ENCODE measurements at places on chromosomes 2 and 18.
A peak's percentile ranks its signal among the peaks of the same experiment; 100 is the strongest.

GRCh38 chr2:24514820-24515219 lies 23.8 kb downstream of the NCOA1 start:
- no peaks in the 10 kb centered on the region for H3K36me3 ChIP-seq
- H3K27me3 ChIP-seq: no peaks in the 10 kb centered on the region
- peaks cover 47% of the 10 kb centered on the region for H3K4me1 ChIP-seq
- no peak overlapping the region for H3K27ac ChIP-seq
- no peak overlapping the region for H3K4me3 ChIP-seq

DNA sequence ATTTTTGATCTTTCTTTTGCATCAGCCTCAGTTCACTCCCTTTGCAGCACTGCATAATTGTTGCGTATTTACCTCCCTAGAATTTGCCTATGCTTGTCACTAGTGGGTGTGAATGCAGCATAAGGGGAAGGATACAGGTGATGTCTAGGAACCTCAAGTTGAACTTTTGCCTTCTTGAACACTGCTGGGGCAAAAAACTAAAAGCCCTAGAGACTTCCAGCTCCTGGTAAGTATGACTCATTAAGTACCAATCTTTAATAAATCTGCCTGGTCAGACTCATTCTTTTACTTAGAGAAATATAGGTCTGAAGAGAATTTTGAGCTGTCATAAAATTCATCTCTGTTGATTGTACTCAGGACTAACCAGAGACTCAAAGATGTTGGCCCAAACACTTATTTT lies 547.3 kb upstream of the FANCL start:
- H3K4me1 ChIP-seq: no peaks in the 10 kb centered on the region
- H3K27me3 ChIP-seq: no peaks in the 10 kb centered on the region
- H3K27ac ChIP-seq: no peak overlapping the region
- H3K36me3 ChIP-seq: no peaks in the 10 kb centered on the region

GRCh38 chr2:210557721-210558120 lies 1.3 kb downstream of the CPS1 start:
- H3K27me3 ChIP-seq: no peaks in the 10 kb centered on the region
- DNase-seq: no peak
- H3K36me3 ChIP-seq: no peaks in the 10 kb centered on the region
- H3K27ac ChIP-seq: no peak overlapping the region
- no peaks in the 10 kb centered on the region for H3K4me1 ChIP-seq
- no peak overlapping the region for H3K4me3 ChIP-seq

DNA sequence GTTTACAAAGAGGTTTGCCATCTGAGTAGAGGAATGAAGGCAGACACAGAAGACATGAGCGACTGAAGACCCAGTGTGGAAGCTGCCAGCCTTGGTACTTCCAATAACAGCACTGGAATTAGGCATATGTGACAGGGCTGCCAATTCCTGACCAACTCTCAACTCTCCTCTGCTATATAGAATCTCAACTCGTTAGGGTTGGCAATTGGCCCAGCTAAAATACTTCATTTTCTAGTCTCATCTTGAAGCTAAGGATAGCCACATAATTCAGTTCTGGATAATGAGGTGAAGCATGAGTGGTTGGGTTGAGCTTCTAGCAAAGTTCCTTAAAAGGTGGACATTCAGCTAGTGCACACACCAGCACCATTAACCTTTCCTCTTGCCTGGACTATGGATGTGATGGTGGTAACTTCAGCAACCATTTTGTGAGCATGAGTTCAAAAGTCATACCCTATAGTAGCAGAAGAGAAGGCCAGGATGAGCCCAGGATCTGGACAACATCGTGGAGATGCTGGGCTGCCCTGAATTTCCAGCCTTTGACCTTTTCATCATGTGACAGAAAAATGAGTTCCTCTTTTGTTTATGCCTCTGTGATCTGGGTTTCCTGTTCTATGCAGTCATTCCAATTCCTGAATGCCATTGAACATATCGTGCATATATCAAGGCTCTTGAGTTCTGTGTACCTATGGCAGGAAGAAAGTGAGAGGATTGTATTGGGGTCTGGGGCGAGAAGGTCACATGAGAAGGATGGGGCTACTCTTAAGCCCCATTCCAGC lies 68.1 kb upstream of the HAAO start:
- H3K4me3 ChIP-seq: no peak overlapping the region
- no peak overlapping the region for H3K27ac ChIP-seq

- H3K27me3 ChIP-seq: no peaks in the 10 kb centered on the region
- no peaks in the 10 kb centered on the region for H3K4me1 ChIP-seq
- no peak overlapping the region for H3K4me3 ChIP-seq
- H3K27ac ChIP-seq: no peak overlapping the region
- no peaks in the 10 kb centered on the region for H3K36me3 ChIP-seq
Observed at GRCh38 chr18:65748321-65748720, 2.5 kb upstream of the CDH7 start.

- no peaks in the 10 kb centered on the region for H3K27me3 ChIP-seq
- H3K36me3 ChIP-seq: no peaks in the 10 kb centered on the region
- no peak overlapping the region for H3K27ac ChIP-seq
- no peak for DNase-seq
- H3K4me3 ChIP-seq: no peak overlapping the region
- no peaks in the 10 kb centered on the region for H3K4me1 ChIP-seq
Observed at GRCh38 chr2:163374282-163374681, 361.5 kb downstream of the FIGN start.

DNA sequence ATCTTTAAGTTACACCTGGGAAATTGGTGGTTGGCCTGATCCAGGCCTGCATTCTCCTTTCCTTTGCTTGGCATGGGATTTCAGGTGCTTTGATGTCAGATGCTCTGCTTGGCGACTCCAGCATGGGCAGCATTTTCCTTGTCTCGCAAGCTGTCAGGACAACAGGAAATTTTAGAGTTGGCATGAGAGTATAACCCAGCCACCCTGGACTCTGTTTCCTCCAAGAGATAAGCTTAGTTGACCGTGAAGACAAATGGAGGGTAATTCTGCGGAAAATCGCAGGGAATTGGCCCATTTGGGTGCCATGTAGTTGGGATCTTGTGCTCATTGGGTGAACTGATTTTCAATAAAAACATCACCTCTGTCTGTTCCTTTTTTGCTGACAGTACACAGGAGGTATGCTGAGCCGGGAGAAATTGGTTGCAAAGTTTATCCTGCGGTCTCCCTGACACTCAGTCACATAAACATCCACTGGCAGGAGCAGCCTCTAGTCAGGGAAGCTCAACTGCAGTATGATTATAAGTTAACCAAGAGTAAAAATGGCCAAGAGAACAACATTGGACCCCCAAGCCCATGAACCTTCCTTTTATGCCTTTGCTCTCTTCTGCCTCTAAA lies 409.9 kb downstream of the SETBP1 start:
- peaks cover 11% of the 10 kb centered on the region for H3K27me3 ChIP-seq
- H3K36me3 ChIP-seq: no peaks in the 10 kb centered on the region
- no peaks in the 10 kb centered on the region for H3K4me1 ChIP-seq

- peaks cover 7% of the 10 kb centered on the region for H3K36me3 ChIP-seq
Observed at GRCh38 chr2:160345071-160345764, 145.1 kb upstream of the ITGB6 start.

DNA sequence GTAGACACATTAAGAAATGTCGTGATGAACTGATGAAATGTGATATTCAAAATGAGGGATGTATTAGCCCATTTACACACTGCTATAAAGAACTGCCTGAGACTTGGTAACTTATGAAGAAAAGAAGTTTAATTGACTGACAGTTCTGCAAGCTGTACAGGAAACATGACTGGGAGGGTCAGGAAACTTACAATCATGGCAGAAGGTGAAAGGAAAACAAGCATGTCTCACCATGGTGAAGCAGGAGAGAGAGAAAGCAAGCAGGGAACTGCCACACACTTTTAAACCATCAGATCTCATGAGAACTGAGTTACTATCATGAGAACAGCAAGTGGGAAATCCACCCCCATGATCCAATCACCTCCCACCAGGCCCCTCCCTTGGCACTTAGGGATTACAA lies 1010.8 kb upstream of the CELF4 start:
- no peaks in the 10 kb centered on the region for H3K36me3 ChIP-seq
- no peaks in the 10 kb centered on the region for H3K27me3 ChIP-seq
- H3K27ac ChIP-seq: no peak overlapping the region
- no peak for DNase-seq
- H3K4me3 ChIP-seq: no peak overlapping the region

- H3K27me3 ChIP-seq: peaks cover 22% of the 10 kb centered on the region
- no peak for DNase-seq
- no peaks in the 10 kb centered on the region for H3K36me3 ChIP-seq
- H3K4me1 ChIP-seq: no peaks in the 10 kb centered on the region
- no peak overlapping the region for H3K4me3 ChIP-seq
Observed at GRCh38 chr2:128682729-128683284, 364.1 kb upstream of the HS6ST1 start.

DNA sequence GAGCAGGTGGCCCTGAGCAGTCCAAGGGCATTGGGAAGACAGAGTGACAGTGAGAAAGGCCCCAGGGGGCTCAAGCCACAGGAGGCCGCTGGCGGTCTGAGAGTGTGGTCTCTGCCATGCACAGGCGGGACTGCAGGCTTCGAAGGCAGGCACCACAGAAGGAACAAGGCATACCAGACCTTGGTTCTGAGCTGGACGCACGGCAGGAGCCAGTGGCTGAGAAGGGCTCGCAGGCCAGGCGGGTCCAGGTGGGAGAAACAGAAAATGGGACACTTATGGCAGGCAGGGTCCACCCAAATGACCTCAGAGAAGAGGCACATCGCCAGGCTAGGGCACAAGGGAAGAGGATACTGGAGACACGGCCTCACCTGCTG lies 14.9 kb downstream of the HJURP start:
- H3K36me3 ChIP-seq: no peaks in the 10 kb centered on the region
- peaks cover 7% of the 10 kb centered on the region for H3K4me1 ChIP-seq
- no peaks in the 10 kb centered on the region for H3K27me3 ChIP-seq

GRCh38 chr2:85728883-85729824 lies 24.6 kb upstream of the ATOH8 start:
- no peak overlapping the region for H3K4me3 ChIP-seq
- H3K4me1 ChIP-seq: peaks cover 2% of the 10 kb centered on the region
- peaks cover 48% of the 10 kb centered on the region for H3K27me3 ChIP-seq
- DNase-seq: peak; percentile 63

- DNase-seq: no peak
- H3K4me3 ChIP-seq: no peak overlapping the region
- H3K27ac ChIP-seq: no peak overlapping the region
- no peaks in the 10 kb centered on the region for H3K36me3 ChIP-seq
- no peaks in the 10 kb centered on the region for H3K27me3 ChIP-seq
Observed at GRCh38 chr18:44893045-44893706, 212.5 kb downstream of the SETBP1 start.

DNA sequence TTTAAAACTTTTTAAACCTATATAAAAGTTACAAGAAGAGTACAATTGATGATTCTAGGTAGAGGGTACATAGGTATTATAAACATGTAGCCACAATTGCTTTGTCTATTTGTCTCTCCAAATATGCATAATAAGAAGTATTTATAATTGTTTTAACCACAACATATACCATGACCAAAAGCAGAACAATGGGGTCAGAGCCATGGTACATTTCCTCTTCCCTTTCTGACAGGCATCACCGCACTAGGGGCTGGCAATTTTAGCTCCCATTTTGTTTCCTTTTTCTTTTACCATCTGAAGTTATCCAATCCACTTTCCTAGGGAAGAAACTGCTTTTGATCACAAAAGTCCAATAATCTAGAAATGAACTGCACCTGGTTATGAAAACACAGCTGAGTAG lies 49.3 kb downstream of the TMX3 start:
- no peaks in the 10 kb centered on the region for H3K4me1 ChIP-seq
- H3K27me3 ChIP-seq: peaks cover 5% of the 10 kb centered on the region
- H3K27ac ChIP-seq: no peak overlapping the region
- H3K36me3 ChIP-seq: no peaks in the 10 kb centered on the region
- H3K4me3 ChIP-seq: no peak overlapping the region
- DNase-seq: no peak

GRCh38 chr2:36530983-36531354 lies 67.0 kb downstream of the FEZ2 start:
- no peak for DNase-seq
- no peak overlapping the region for H3K4me3 ChIP-seq
- H3K27ac ChIP-seq: no peak overlapping the region
- no peaks in the 10 kb centered on the region for H3K4me1 ChIP-seq

GRCh38 chr18:8279346-8279745 lies 329.9 kb upstream of the RAB12 start:
- H3K4me1 ChIP-seq: no peaks in the 10 kb centered on the region
- H3K36me3 ChIP-seq: no peaks in the 10 kb centered on the region
- H3K4me3 ChIP-seq: no peak overlapping the region
- no peak overlapping the region for H3K27ac ChIP-seq
- no peak for DNase-seq

DNA sequence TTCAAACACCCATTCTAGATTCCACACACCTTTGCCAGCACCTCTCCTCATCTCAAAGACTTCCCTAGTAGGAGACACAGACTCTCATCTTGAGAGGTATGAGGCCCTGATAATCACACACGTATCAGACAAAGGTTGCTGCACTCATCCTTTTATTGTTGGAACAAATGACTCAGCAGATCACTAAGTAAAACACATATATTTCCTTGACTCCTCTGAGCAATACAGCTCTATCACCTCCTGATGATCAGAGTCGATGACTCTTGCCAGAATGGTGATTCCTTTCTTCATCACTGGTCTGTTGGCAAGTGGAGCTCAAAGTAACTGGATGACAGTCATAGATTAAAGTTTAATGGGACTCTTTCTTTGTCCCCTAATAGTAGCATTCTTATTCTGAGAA lies 1049.2 kb upstream of the ZEB2 start:
- DNase-seq: no peak
- H3K27ac ChIP-seq: no peak overlapping the region
- H3K27me3 ChIP-seq: no peaks in the 10 kb centered on the region

DNA sequence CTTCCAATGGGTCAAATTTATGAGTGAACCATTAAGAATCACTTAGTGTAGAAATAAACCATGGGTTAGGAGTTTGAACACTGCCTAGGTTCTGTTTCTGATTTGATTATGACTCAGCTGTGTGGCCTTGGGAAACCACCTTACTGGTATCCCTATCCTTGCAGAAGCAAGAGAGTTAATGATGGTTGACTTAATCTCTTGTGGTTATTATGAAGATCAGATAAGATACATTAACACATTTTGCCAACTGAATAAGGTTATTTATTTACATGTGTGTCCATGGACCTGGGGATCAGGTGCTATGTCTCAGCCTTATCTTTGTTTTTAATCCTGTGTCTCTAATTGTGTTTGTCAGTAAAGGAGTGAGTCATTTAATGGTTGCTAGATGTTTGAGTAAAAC lies 5.4 kb upstream of the KCNJ13 start:
- peaks cover 2% of the 10 kb centered on the region for H3K36me3 ChIP-seq
- peak overlapping the region; percentile 21 for H3K27ac ChIP-seq
- H3K4me1 ChIP-seq: no peaks in the 10 kb centered on the region

- H3K4me1 ChIP-seq: no peaks in the 10 kb centered on the region
- DNase-seq: no peak
- no peaks in the 10 kb centered on the region for H3K27me3 ChIP-seq
- no peak overlapping the region for H3K4me3 ChIP-seq
Observed at GRCh38 chr2:66845307-66845706, 410.4 kb downstream of the MEIS1 start.

DNA sequence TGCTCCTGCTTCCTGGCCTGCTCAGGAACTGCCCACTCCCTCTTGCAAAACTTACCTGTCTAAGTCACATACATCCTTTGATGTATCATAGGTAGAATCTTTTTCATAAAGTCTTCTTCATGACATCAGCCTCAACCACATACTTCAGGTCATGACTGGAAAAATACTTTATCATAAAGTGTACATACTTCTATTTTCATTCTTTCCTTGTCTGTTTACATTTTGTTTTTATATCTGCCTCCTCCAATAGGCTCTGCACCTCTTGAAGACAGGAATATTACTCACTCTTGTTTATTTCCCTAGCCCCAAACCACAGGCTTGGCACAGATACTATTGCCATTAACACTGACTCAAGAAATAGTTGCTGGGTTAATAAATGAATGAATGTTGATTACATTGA lies 43.6 kb upstream of the ZNF804A start:
- no peak overlapping the region for H3K27ac ChIP-seq
- H3K4me1 ChIP-seq: no peaks in the 10 kb centered on the region
- no peak overlapping the region for H3K4me3 ChIP-seq
- DNase-seq: no peak
- no peaks in the 10 kb centered on the region for H3K27me3 ChIP-seq
